Hair follicular keratinocyte (primary cell): ENCODE measurements at places on chromosomes 2 and 18. TPM values are rescaled to one million over a fixed set of nuclear protein-coding genes. Genes with fewer than 3 reads are reported as not detected.

Gene PECR
- 4.1 and 5.8 TPM in 2 replicates for total RNA-seq

Gene HYCC2
- 2.6 and 3.6 TPM in 2 replicates for total RNA-seq

Gene CASP10
- total RNA-seq, result 3.4 and 3.9 TPM in 2 replicates

Gene CNDP1
- total RNA-seq, result not detected in 2 replicates

Gene PCARE
- total RNA-seq, result not detected in 2 replicates

Gene VAMP8
- 99.9 and 101 TPM in 2 replicates for total RNA-seq

Gene RND3
- 38.7 and 48.9 TPM in 2 replicates for total RNA-seq

Gene SPATA3
- not detected in 2 replicates for total RNA-seq

Gene RETSAT
- 47.9 and 54.3 TPM in 2 replicates for total RNA-seq

Gene HMSD
- 1.4 TPM in 1 of 2 replicates, not detected in the other for total RNA-seq

Gene INHBB
- not detected in 2 replicates for total RNA-seq

Gene AFF3
- not detected in 2 replicates for total RNA-seq
